ENCODE measurements at places on chromosomes 16 and 17.

GRCh38 chr16:86512301-86512859 is 2.1 kb downstream of the FOXF1 start:
- peak; percentile 71 for DNase-seq

- DNase-seq, result no peak
These were observed 35.3 kb downstream of the NOL11 start for GRCh38 chr17:67753026-67753425.

GRCh38 chr17:40326014-40326831 is 17.2 kb downstream of the RARA start:
- DNase-seq, result no peak

DNA sequence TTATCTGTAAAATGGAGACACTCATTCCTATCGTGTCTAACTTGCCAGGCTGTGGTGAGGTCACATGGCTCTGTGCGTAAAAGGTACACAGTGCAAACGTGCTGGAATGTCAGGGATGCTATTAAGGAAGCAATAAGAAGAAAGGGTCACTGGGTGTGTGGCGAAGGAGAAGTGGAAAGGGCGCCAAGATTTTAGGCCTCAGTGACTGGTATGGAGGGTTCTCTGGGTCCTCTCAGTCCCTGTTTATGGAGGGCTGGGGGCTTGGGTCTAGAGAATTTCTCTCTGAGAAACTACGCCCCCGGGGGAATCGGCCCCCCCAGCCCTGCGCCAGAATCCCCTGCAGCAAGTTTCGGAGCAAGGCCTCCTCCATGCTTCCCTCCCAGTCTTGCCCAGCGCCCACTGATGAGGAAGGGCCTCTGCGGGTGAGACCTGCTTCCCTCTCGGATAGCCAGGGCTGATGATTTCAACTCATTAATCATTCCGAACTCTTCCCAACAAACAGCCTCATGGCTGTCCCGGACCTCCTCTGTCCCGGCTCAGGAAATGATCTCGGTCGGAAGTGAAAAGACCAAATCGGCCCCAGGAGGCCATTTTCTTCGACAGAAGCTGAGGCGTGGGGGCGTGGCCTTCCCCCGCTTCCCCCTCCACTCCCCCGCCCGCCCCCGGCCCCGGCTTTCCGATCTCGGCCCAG is 1.2 kb upstream of the HEXIM1 start:
- no peak for DNase-seq

- DNase-seq, result no peak
These were observed 7.9 kb upstream of the BAIAP2 start for GRCh38 chr17:81027038-81027437.

GRCh38 chr16:21100447-21100846 is 50.2 kb downstream of the DNAH3 start:
- no peak for DNase-seq

DNA sequence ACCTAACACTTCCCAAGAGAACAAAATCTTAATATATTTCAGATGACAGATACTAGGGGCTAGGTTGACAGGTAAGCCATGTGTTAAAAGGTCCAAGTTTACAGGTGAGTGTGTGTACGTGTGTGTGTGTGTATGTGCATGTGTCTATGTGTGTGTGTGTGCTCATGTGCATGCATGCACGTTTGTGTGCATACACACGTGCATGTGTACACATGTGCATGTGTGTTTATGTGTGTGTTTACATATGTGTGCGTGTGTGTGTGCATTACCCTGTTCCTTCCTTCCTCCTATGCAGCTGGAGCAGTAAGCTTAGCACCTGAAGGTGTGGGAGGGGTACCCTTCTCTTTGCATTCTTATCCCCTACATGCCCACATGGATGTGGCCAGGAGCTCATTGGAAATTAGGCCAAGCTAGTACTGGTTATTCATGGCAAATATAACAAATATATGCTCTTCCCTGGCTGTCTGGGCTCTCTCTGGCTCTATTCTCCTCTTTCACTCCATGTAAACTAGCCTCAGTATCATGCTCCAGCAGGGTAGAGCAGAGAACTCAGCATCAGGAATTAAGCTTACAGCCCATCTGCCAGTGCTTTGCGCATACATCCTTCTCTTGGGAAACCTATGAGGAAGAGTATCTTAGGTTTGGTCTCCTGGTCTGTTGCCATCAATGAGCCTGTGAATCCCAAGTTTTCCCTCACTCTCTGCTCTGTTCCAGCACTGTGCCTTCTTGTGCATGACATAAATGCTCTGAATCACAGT is 258.0 kb upstream of the MYOCD start:
- DNase-seq, result no peak

GRCh38 chr17:79212149-79213087 is 137.8 kb downstream of the ENGASE start:
- peak; percentile 69 for DNase-seq

DNA sequence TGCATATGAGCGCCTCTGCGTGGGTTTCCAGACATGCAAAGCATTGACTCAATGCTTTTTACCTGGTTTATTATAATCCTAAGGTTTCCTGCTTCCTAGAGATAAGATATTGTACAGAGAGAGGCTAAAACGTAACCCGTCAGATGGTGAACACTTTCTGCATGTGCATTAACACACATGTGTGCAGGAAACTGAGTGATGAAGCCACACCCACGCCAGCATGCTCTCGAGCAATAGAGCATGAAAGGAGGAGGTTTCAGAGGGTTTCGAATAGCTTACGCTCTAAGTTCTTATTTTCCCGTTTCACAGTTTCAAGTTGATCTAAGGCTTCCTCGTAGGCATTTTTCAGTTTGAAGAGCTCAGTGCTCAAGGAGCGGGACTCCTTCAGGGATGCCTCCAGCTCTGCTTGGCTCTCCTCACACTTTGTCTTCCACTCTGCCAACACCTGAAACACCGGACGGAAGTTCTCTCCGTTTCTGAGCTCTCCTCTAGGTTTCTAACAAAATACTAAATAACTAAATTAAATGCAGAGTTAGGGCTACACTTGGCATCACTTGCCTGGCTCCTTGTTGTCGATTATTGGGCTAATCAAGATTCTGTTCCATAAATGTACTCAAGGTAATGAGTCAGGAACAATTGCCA is 23.2 kb downstream of the MYH3 start:
- no peak for DNase-seq

- no peak for DNase-seq
These were observed 179.1 kb upstream of the CHMP6 start for GRCh38 chr17:80812362-80813088.

DNA sequence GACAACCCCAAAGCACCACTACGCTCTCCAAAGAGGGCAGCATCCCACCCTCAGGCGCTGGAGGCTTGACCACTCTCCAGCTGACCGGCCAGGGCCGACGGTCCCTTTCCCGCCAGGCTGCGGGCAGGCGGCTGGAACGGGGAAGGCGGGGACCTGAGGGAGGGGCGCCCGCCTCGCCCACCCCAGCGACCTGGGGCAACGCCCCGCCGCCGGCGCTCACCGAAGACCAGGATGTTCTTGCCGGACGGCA is 431 bp downstream of the DYNC1LI2 start:
- no peak for DNase-seq

Measured in H1 (cell line).